ENCODE measurements at places on chromosomes 11 and 22. TPM values are rescaled to one million over a fixed set of nuclear protein-coding genes. Genes with fewer than 3 reads are reported as not detected.
A peak's percentile ranks its signal among the peaks of the same experiment; 100 is the strongest.

The POU2AF1 gene
- total RNA-seq, result 2.5 TPM

DNA sequence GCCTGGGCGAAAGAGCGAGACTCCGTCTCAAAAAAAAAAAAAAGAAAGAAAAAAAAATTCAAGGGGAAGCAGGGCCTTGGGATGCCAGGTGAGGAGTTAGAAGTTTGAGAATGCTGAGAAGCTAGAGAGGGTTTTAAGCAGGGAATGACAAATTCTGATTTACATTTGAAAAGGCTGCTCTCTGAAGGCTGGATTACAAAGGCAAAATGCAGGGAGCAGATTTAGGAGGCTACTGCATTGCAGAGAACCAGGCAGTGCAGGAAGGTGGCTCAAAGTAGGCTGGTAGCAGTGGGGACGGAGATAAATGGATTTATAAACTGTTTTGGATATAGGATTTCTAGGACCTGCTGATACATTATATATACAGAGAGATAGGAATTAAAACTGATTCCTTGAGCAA, 66.6 kb downstream of the KCNC1 start:
- H3K4me3 ChIP-seq, result no peak overlapping the region
- no peaks in the 10 kb centered on the region for H3K36me3 ChIP-seq
- DNase-seq, result no peak
- H3K27me3 ChIP-seq, result no peaks in the 10 kb centered on the region
- no peaks in the 10 kb centered on the region for H3K4me1 ChIP-seq
- H3K27ac ChIP-seq, result no peak overlapping the region

The OR2AG1 gene
- not detected for total RNA-seq

- H3K27ac ChIP-seq, result no peak overlapping the region
- DNase-seq, result no peak
- H3K27me3 ChIP-seq, result no peaks in the 10 kb centered on the region
- no peak overlapping the region for H3K4me3 ChIP-seq
Measured at GRCh38 chr22:19657252-19658056, 56.8 kb upstream of the SEPTIN5 start.

GRCh38 chr11:78536933-78537332, 37.7 kb downstream of the NARS2 start:
- peaks cover 3% of the 10 kb centered on the region for H3K36me3 ChIP-seq
- peaks cover 1% of the 10 kb centered on the region for H3K4me1 ChIP-seq
- DNase-seq, result no peak
- H3K27me3 ChIP-seq, result no peaks in the 10 kb centered on the region
- H3K27ac ChIP-seq, result no peak overlapping the region
- H3K4me3 ChIP-seq, result no peak overlapping the region

DNA sequence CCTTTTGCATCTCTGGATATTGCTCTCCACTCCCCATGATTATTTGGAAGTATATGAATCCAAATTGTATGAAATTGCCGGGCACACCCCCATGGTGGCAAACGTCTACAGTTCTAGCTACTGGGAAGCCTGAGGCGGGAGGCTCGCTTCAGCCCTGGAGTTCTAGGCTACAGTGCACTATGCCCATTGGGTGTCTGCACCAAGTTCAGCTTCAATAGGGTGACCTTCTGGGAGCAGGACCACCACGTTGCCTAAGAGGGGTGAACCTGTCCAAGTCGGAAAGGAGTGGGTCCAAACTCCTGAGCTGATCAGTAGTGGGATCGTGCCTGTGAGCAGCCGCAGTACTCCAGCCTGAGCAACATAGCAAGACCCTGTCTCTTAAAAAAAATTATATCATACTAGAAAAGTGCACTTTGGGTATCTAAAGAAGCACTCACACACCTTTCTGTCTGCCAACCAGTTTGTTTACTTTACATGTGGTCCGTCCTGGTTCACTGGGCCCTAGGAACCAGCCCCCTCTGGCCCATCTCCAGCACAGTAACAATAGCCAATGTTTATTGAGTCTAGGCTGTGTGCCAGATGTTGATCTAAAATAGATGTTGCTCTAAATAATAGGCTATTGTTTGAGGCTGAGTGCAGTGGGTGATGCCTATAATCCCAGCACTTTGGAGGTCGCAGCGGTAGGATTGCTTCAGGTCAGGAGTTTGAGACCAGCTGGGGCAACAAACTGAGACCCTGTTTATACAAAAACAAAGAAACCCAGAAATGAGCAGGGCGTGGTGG, 16.4 kb upstream of the KAT5 start:
- no peaks in the 10 kb centered on the region for H3K27me3 ChIP-seq
- no peak overlapping the region for H3K4me3 ChIP-seq
- no peak overlapping the region for H3K27ac ChIP-seq
- H3K4me1 ChIP-seq, result no peaks in the 10 kb centered on the region

DNA sequence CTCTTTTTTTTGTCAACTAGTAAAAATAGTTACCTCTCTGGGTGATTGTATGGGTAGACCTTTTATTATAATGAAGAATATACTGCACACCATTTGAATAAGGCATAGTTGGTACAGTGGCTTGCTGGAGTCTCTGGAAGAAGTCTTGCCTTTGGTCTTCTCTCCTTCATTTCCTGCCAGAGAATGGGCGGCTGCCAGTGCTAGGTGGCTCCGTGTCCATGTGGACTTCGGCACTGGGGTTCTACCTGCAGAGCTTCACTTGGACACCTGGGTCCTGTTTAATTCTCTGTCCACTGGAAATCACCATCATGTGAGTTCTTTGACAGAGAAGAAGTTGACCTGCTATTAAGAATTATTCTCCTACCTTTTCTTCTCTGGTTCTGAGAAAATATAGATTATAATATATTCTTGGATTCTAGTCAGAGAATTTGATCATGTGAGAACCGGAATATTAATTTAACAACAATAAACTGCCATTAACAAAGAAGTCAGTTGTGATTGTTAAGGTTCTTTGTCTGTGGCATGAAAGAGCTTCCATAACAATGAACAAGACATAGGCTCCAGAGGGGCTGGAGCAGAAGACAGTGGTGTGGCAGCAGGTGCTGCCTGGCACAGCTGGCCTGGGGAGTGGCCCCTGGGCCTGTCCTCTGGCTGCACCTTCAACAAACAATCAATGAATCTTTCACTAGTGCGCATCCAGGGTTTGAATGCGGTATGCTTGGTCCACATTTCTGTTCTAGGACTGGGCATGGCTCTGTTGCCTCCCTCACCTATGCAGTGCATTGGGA, 77.5 kb downstream of the PPFIBP2 start:
- peaks cover 17% of the 10 kb centered on the region for H3K4me1 ChIP-seq
- no peaks in the 10 kb centered on the region for H3K27me3 ChIP-seq

The TEX54 gene
- total RNA-seq, result 1.5 TPM

GRCh38 chr22:35611200-35611890, 5.8 kb downstream of the MB start:
- peaks cover 20% of the 10 kb centered on the region for H3K4me1 ChIP-seq
- no peak overlapping the region for H3K27ac ChIP-seq
- peak; percentile 31 for DNase-seq
- no peaks in the 10 kb centered on the region for H3K36me3 ChIP-seq

The MPZL2 gene
- 10.1 TPM for total RNA-seq

DNA sequence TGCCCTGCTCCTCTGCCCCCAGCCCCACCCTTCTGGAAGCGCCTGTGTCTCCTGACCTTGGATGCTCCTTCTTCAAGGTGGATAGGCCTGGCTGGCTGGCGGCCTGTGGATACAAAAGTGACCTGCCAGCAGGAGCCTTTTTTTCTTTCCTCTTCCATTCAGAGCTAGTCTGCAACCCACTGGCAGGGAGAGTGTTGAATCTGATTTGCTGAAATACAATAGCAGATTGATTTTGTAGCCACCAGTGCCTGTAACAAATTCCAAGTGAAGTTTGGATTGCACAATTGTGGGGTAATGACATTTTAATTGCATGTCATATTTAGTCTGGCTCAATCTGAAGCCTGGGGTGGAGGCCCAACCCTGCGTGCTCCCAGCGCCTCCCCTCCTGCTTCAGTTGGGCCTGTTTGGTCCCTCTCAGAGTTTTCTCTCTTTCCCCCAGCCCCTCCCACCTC, 97.2 kb downstream of the GRIK4 start:
- H3K36me3 ChIP-seq, result no peaks in the 10 kb centered on the region
- H3K27me3 ChIP-seq, result peaks cover 22% of the 10 kb centered on the region
- no peak overlapping the region for H3K4me3 ChIP-seq
- no peak overlapping the region for H3K27ac ChIP-seq
- H3K4me1 ChIP-seq, result peaks cover 10% of the 10 kb centered on the region

The APOL4 gene
- total RNA-seq, result 0.99 TPM

DNA sequence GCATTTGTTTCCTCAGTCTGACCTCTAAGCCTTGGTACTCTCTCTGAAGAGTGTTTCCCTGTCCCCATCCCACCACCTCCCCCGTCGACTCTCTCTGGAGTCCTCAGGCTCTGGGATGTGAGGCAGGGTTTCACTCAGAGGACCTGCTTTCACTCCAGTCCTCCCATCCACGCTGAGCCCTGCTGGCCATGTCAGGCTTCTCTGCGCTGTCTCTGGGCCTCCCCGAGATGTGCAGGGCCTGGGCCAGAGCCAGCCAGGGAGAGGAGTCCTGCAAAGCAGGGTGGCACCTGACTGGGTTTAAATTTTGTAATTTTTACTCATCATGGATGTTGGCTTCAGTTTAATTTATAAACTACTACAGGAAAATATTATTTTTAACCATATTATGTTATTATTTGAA, 3.3 kb downstream of the SCGB2A2 start:
- DNase-seq, result no peak
- H3K27me3 ChIP-seq, result peaks cover 6% of the 10 kb centered on the region
- no peak overlapping the region for H3K4me3 ChIP-seq
- H3K27ac ChIP-seq, result no peak overlapping the region
- no peaks in the 10 kb centered on the region for H3K36me3 ChIP-seq

DNA sequence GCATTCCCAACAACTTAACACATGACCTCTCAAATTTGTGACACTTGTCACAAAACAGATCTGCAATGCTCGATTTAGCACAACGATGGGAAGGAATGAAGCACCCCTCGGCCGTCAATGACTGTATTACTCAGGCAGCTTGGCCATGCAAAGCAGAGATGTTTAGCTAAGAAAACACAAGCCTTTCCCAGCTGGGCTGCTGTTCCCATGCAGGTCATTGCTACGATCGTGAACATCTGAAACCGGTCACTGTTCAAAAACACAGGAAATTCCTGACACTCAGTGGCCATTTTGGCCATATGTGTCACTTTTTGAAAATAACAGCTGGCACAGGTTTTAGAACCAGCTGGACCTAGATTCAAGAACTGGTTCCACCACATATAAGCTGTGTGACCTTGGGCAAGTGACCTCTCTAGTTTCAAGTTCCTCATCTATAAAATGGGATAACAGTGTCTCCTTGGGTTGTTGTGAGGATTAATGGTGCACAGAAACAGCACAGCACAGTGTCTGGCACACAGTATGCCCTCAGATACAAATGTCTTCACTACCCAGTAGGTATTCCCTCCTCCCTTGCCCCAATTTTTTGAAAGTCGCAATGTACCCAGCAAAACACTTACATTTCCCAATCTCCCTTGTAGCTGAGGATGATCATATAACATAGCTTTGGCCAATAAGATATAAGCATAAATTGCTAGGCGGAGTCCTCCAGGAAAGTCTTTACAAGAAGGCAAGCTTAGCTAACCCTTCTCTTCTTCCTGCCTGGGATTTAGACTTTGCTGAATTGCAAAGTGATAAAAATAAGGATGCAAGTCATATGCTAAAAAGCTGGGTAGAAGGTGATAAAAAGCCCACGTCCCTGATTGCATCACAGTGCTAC, 93.1 kb downstream of the C11orf58 start:
- H3K36me3 ChIP-seq, result no peaks in the 10 kb centered on the region
- H3K27ac ChIP-seq, result no peak overlapping the region
- DNase-seq, result no peak
- no peaks in the 10 kb centered on the region for H3K27me3 ChIP-seq

GRCh38 chr11:121890377-121890776, 225.6 kb downstream of the BLID start:
- no peaks in the 10 kb centered on the region for H3K27me3 ChIP-seq
- H3K36me3 ChIP-seq, result no peaks in the 10 kb centered on the region
- H3K4me3 ChIP-seq, result no peak overlapping the region
- no peak for DNase-seq
- no peak overlapping the region for H3K27ac ChIP-seq

The SLC22A25 gene
- not detected for total RNA-seq

The C1QTNF5 gene
- total RNA-seq, result not detected

- no peaks in the 10 kb centered on the region for H3K4me1 ChIP-seq
- H3K27ac ChIP-seq, result no peak overlapping the region
- no peak for DNase-seq
- no peak overlapping the region for H3K4me3 ChIP-seq
- peaks cover 11% of the 10 kb centered on the region for H3K27me3 ChIP-seq
Measured at GRCh38 chr22:48256776-48257684, 1494.6 kb downstream of the TBC1D22A start.

The ANGPTL5 gene
- not detected for total RNA-seq

The HOATZ gene
- total RNA-seq, result not detected

DNA sequence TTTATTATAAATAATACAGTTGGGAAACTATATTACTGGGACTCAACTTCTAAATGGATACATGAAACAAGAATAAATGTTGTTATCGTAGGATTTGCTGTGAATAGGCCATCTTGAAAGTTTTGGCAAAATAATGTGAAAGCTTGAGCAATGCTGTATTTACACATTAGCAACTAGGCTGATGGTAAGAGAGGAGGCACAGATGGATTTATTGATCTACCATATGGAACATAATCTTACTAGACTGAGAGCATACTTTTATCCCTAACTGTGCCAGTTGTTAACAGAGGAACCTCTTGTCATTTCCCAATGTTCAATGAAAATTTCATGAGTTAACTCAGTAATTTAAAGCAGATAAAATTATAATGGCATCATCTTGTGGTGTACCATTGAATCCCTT, 22.8 kb downstream of the APIP start:
- no peak overlapping the region for H3K4me3 ChIP-seq
- peaks cover 9% of the 10 kb centered on the region for H3K36me3 ChIP-seq
- H3K4me1 ChIP-seq, result no peaks in the 10 kb centered on the region
- H3K27ac ChIP-seq, result no peak overlapping the region
- no peaks in the 10 kb centered on the region for H3K27me3 ChIP-seq
- no peak for DNase-seq

DNA sequence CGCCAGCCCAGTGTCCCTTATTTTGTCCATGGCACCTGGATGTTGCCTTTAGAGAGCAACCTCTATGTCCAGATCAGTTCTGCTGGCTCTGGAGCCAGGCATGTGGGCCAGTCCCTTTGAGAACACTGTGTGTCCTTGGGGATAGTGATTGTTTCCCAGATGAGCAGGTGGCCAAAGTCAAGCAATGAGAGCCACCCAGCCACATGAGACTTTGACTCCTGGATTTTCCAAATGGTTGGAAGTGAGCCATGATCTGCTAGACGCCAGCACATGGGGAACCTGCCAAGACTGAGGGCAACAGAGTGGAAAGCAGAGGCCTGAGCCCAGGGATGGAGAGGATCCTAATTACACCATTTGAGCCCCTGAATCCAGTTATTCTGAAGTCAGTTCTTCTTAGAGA, 479.8 kb downstream of the OPCML start:
- no peaks in the 10 kb centered on the region for H3K36me3 ChIP-seq
- no peaks in the 10 kb centered on the region for H3K27me3 ChIP-seq
- no peak for DNase-seq
- H3K4me3 ChIP-seq, result no peak overlapping the region

- peaks cover 37% of the 10 kb centered on the region for H3K4me1 ChIP-seq
- peak; percentile 66 for DNase-seq
- no peaks in the 10 kb centered on the region for H3K27me3 ChIP-seq
- H3K36me3 ChIP-seq, result peaks cover 6% of the 10 kb centered on the region
Measured at GRCh38 chr22:20781272-20781990, 7.5 kb downstream of the SERPIND1 start.

The ACTN3 gene
- not detected for total RNA-seq

GRCh38 chr22:43819421-43819921, 7.4 kb upstream of the EFCAB6 start:
- peaks cover 2% of the 10 kb centered on the region for H3K4me1 ChIP-seq
- H3K4me3 ChIP-seq, result no peak overlapping the region
- no peaks in the 10 kb centered on the region for H3K36me3 ChIP-seq
- DNase-seq, result no peak
- H3K27ac ChIP-seq, result no peak overlapping the region
- peaks cover 3% of the 10 kb centered on the region for H3K27me3 ChIP-seq
